ENCODE measurements at places on chromosomes 2 and 18. TPM values are rescaled to one million over a fixed set of nuclear protein-coding genes. Genes with fewer than 3 reads are reported as not detected.
A peak's percentile ranks its signal among the peaks of the same experiment; 100 is the strongest.

GRCh38 chr2:215434447-215435279 lies 1.2 kb downstream of the FN1 start:
- peak; percentile 11 for DNase-seq

DNA sequence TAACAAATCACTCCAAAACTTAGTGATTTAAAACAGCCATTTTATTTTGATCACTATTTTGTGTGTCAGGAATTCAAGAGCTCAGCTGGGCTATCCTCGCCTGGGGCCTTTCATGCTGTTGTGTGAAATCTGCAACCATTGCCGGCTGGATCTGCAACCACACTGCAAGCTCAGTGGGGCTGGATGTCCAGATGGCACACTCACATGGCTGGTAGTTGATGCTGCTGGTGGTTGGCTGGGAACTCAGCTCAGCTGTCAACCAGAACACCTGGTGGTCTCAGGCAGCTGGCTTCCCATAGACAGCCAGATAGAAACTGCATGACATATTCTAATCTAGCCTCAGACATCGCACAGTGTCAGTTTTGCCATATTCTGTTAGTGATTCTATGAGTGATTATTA lies 30.6 kb upstream of the AP1S3 start:
- no peak for DNase-seq

GRCh38 chr2:127134235-127134634 lies 27.3 kb upstream of the BIN1 start:
- no peak for DNase-seq

DNA sequence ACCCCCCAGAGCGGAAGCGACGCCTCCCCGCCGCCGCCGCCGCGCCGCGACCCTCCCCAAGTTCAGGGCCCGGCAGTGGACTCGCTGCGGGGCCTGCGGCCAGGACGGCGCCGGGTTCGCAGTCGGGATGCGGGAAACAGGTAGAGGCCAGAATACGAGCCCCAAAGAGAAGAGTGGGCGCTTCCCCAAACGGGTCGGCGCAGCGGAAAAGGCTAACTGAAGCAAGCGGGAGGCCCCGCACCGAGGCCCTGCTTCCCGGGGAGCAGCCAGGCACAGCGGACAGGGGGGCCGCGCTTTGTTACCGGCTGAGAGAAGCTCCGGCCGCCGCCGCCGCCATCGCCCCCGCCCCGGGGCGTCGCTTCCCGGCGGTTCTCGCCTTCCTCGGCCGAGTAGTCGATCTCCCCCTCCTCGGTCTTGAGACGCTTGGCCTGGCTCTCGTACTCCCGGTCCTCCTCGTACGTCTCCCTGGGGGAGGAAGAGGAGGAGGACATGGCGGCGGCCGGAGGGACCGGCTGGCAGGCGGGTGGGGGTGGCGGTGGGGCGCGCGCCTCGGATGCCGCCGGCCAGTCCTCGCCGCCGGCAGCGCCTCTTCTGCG lies 494 bp downstream of the HNRNPLL start:
- DNase-seq, result no peak

DNA sequence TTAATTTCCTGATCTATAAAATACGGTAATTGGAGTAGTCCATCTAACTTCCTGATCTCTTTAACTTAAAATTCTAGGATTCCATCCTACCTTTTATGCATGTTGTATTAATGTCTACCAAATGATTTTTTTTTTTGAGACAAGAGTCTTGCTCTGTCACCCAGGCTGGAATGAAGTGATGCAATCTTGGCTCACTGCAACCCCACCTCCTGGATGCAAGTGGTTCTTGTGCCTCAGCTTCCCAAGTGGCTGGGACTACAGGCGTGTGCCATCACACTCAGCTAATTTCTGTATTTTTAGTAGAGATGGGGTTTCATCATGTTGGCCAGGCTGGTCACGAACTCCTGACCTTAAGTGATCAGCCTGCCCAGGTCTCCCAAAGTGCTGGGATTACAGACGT lies 47.8 kb downstream of the CFAP36 start:
- no peak for DNase-seq

DNA sequence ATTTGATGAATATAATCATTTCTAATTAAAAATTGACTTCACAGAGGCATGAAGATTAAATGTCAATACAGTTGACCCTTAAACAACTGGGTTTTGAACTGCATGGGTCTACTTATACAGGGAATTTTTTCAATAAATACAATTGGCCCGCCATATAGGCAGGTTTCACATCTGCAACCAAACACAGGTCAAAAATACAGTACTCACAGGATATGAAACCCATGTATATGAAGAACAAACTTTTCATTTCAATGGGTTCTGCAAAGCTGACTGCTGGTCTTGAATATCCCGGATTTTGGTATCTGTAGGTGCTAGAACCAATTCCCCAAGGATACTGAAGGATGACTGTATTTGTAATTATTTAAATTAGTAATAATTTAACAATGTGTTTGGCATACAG lies 555.6 kb downstream of the EPHA4 start:
- DNase-seq, result no peak

DNA sequence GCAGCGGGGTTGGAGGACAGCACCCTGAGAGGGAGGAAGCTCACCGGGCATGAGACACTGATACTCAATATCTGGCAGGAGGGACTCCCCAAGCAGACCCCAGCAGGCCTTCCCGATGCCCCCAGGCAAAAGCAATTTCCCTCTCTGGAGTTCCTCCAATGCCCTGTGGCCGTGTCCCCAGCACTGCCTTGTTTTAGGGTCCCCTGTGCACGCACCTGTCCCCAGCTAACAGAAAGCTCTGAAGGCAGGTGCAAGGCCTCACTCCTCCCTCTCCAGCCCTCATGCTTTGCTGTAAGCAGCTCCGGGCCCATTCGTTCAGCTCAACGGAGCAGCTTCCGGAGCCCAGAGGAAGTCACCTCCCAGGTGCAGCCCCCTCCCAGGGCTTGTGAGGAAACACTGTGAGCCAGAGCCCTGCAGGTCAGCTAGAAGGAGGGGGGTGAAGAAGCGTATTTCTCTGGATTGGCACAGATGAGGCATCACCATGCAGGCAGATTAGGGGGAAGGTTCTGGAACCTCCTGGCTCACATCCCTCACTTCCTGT lies 50.3 kb upstream of the ID2 start:
- DNase-seq, result no peak

GRCh38 chr2:85706599-85707296 lies 12.6 kb downstream of the GNLY start:
- DNase-seq, result no peak

DNA sequence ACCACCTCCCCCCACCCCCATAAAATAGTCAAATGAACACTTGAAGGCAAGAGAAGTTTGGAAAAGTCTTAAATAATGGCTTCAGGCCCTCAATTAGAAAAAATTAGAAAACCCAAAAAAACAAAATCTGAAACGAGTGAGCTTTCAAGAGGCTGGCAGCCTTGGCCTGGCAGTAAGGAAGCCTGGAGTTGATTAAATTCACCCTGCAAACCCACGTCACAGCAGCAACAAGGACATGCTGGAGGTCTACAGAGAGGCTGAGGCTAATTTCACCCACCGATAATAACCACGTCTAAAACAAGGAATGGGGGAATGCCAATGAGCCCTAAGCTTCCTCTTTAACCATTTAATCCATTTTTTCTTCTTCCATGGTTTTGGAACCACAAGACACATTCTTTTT lies 122.7 kb upstream of the SMAD7 start:
- DNase-seq, result no peak

GRCh38 chr18:8893221-8893620 lies 187.9 kb downstream of the MTCL1 start:
- no peak for DNase-seq

- DNase-seq, result no peak
Measured at GRCh38 chr2:223727562-223727961, 109.8 kb downstream of the AP1S3 start.

- DNase-seq, result no peak
Measured at GRCh38 chr18:13716916-13717315, 9.4 kb downstream of the FAM210A start.

- no peak for DNase-seq
Measured at GRCh38 chr2:99974275-99974674, 168.1 kb downstream of the AFF3 start.

DNA sequence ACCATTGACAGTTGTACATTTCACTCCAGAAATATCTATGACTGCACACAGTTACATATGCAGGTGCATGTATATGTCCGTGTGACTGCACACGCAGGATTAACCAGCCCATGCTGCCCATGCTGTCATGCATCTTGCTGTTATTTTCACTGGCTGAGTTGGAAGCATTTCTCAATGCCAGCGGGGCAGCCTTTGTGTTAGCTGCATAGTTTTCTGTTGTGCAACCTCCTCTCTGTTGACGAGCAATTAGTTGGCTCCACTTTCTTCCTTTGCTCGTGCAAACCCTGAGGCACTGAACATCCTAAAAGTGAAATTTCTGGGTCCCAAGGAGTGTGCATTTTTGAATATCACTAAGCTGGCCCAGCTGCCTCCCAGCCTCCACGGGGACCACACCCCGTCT lies 133.4 kb upstream of the GLI2 start:
- DNase-seq, result no peak

DNA sequence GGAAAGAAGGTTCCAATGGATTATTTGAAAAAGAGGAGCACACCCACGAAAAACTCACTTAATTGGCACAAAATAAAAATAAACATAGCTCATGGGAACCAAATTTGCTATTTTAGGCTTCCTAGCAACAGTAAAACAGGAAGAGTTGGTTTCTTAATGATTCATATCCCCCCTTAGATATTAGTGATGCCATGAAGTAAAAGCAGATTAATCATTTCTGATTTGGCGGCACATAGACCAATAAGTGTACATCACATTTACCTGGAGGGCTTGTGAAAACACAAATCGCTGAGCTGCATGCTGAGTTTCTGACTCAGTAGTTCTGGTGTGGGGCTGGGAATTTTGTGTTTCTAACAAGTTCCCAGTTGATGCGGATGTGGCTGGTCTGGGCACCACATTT lies 260.4 kb downstream of the SLC4A3 start:
- DNase-seq, result no peak

DNA sequence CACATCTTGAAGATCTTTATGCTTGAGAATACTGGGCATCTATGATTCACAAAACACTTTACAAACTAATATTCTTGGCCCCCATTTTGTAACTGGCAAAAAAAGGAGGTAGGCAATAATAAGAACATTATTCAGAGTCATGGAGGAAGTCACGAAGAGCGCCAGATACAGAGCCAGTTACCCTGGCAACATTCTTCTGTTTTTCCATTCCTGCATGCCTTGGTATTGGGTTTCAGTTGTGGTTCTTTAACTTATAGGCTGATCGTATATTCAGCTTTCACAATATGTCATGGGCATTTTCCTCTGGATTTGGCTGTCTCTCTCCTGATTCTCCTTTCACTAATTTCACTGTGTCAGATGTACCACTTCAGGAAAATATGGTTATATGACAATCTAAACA lies 234.7 kb downstream of the HRH4 start:
- DNase-seq, result peak; percentile 28

DNA sequence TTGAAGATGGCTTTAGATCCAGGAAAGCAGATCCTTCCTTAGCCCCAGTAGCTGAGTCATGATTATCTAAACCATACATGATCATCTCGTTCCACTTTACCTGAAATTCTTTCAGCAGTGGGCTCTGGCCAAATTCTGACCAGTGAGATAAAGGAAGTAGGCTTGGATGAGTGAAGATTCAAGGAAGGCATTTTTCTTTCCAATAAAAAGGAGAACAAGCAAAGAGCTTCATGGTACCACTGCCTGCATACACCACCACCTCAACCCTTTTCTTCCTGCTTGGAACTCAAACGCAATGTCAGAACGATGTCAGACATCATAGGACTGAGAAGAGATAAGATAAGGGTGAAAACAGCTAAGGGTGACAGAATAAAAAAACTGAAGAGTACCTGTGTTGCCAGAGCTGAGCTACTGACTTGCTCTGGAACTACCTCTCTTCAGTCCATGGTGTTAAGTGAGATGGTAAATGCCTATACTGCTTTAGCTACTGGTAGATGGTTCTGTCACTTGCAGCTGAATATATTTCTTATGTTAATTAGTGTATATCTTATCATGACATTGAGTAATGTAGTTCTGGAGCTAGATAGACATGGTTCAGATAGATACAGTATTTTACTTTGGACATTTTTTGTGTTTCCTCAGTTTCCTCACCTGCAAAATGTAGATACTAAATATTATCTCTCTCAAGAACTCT lies 58.7 kb upstream of the ACVR1 start:
- DNase-seq, result no peak

DNA sequence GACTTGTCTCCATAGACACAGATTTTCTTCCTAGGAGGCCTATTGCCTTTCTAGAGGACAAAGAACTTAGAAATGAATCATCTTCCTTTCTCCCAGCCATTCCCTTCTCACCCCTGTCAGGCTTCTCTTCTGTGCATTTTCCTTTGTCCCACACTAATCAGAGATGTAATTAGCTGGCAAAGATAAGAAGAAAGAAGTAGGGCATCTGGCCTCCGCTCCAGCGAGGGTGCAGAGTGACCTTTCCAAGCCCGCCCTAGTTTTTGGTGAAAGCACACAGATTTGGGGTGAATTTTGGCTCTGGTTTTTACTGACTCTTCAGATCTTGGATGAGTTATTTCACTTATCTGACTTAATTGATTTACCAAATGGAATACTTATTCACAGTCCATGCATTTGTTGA lies 626.5 kb downstream of the ZEB2 start:
- no peak for DNase-seq

- DNase-seq, result no peak
Measured at GRCh38 chr2:85784474-85784986, 30.7 kb downstream of the ATOH8 start.

DNA sequence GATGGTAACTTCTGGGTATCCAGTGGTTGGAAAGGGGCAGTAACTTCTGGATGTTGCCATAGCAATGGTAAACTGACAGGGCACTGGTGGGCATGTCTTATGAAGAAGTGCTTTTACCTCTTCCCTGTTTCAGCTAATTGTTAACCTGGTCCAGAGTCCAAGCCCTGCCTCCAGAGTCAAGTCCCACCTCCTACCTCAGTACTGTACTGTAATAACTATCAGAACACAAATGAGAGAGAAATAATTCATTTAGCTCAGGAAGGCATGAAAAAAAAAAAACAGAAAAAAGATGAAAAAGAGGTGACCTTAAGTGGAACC lies 237.0 kb downstream of the ZNF804A start:
- DNase-seq, result no peak

GRCh38 chr2:226705133-226705886 lies 94.3 kb downstream of the IRS1 start:
- DNase-seq, result no peak

The SPEG gene
- 13.6 TPM for polyA plus RNA-seq

The G6PC2 gene
- polyA plus RNA-seq, result 0.04 TPM

The KHK gene
- 51.8 TPM for polyA plus RNA-seq

The RAX gene
- not detected for polyA plus RNA-seq

The DPYSL5 gene
- 4.5 TPM for polyA plus RNA-seq

The NEMP2 gene
- polyA plus RNA-seq, result 11.9 TPM

The OSR1 gene
- polyA plus RNA-seq, result 4.5 TPM

The TRIM54 gene
- 3.4 TPM for polyA plus RNA-seq

The DLGAP1 gene
- polyA plus RNA-seq, result 4.1 TPM

The INHBB gene
- polyA plus RNA-seq, result 0.11 TPM

The FARP2 gene
- polyA plus RNA-seq, result 64.2 TPM

The C2orf81 gene
- 5.6 TPM for polyA plus RNA-seq
